NCI-H1092 treated with DMSO at 0.1 percent for 48 hours (cell line): ENCODE measurements at places on chromosomes 3 and 15.

GRCh38 chr15:58793862-58794261, 22.8 kb downstream of the MINDY2 start:
- no peak for DNase-seq

- no peak for DNase-seq
Measured at GRCh38 chr3:134066651-134067530, 37.2 kb upstream of the SLCO2A1 start.

DNA sequence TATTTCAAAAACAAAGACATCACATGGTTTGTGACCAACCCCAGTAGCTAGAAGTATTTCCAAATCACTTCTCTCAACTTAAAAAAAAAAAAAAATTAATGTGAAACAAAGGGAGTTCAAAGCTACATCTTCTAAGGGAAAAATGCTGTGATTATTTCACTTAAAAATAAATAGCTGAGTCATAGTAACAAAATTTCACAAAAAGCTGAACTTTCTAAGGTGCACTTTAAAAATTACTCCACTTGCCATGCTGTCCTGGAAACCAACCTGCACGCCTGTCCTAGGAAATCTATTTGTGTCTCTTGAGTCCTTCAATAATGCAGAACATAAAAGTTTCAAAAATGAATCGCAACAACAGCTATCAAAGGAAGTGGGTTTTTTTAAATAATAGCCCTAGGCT, 1.8 kb downstream of the ACAP2 start:
- DNase-seq, result no peak

DNA sequence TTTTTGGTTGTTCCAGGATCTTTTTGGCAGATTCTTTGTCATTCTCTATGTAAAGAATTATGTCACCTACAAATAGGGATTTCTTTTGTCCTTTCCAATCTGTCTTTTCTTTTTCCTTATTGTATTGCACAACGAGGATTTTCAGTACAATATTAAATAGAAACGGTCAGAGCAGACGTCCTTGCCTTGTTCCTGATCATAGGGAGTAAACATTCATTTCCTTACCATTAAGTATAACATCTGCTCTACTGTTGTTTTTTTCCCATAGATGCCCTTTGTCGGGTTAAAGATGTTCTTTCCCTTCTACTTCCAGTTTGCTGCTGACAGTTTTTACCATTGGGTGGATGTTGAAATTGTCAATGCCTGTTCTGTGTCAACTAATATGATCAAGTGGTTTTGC, 528.4 kb downstream of the OCA2 start:
- DNase-seq, result no peak

DNA sequence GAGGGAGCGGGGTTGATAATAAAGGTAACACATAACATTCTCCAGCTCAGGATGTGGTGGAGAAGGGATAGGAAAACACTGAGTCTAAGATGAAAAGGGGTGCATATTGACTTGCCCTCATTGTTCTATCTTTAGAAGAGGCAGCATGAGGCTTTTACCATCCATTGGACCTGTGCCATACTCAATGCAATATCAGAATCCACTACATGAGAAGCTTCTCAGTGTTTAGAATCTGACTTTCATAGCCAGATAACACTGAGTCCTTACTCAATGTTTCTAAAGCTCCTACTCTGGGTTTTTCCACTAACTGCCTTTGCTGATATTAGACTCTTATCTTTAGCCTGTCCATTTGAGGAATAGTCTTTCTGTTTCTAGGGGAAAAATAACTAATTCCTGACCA, 24.3 kb upstream of the GADL1 start:
- no peak for DNase-seq

DNA sequence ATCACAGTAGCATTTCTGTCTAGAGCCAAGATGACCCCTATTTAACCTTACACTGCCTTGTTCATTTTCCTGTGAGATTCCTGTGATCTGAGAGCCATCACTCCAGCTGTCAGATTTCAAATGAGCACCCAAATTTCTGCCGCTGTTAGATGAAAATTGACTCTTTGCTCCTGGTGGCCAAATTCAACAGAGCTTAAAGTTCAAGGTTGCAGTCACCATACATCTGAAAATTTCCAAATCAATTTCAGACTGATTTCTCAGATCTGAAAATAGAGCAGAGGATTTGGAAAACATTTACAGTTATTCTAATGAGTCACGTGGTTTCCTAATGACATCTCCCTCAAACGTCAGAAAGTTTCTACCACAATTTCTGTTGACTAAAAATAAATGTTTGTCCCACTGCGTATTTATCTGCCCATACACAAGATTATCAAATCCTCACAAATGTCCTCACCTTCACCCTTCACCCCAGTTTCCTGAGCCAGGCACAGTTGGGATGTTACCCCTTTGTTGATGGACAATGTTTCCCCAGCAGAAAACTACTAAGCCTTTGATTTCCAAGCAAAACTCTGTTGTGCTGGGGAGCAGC, 16.4 kb downstream of the HDC start:
- no peak for DNase-seq

DNA sequence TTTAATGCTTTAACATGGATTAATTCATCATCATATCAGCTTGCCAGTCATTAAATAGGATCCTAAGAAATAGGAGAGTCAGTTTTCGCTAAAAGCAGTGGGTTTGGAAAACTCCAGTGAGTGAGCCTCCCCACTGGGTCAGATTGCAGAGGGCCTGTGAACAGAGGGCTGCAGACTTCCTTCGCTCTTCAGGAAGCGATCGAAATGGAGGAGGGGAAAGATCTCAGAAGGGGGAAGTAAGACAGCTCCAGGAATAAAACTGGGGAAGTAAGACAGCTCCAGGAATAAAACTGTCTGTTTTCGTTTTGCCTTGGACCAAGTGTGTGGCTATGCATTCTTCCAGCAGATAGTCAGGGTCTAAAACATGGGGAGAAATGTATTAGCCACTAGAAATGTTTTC, 124.8 kb upstream of the C15orf61 start:
- DNase-seq, result no peak

- no peak for DNase-seq
Measured at GRCh38 chr15:71781179-71781964, 29.0 kb upstream of the NR2E3 start.

DNA sequence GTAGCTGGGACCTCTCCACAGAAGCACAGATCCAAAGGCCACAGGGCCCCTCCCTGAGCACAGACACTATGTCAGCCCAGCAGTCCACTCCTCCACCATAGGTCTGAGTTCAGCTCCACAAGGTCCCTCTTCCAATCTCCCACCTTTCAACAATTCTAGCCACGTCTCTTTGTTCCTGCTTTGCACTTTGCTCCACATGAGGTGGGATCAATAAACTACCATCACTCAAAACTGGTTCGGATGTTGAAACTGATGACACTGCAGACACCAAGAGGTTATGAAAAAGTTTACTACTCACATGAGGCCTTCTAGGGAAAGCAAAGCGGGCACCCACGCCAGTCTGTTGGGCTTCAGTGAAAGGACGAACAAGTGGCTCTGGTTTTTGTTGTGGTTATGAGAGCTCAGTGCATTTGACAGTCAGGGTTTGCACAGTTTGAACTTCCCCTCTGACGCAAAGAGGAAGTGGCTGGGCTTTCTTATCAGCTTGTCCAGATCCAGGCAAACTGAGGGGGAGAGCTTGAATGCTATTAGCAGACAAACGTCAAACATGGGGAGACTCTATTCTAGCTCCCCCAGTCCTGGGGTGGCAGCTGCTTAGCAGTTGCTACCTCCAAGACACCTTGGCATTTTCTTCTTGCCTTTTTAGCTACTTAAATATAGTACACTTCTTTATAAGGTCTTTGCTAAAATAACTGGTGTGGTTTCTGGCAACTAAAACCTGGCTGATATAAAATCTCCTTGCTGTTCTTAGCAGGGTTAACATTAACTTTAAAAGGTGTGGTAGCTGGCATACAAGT, 37.8 kb downstream of the ZNF445 start:
- no peak for DNase-seq

GRCh38 chr3:100030346-100030745, 84.0 kb downstream of the FILIP1L start:
- no peak for DNase-seq

- no peak for DNase-seq
Measured at GRCh38 chr3:146561879-146562278, 17.5 kb upstream of the PLSCR1 start.

DNA sequence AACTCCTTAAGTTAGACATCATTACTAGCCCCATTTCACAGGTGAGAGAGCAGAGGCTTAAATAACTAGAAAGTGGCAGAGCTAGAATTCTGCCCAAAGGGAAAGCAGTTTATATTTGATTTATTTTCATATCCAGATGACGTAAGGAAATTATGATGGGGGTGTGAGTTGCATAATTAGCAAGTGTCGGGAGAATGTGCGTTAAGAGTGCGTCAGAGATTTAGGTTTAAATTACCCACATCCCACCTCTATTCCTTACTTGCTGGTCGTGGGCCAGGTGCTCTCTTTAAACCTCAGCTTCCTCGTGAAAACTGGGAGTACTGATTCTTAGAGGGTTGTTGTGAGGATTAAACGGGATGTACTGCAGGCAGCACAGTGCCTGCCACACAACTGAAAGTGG, 32.3 kb downstream of the FSTL1 start:
- DNase-seq, result no peak

DNA sequence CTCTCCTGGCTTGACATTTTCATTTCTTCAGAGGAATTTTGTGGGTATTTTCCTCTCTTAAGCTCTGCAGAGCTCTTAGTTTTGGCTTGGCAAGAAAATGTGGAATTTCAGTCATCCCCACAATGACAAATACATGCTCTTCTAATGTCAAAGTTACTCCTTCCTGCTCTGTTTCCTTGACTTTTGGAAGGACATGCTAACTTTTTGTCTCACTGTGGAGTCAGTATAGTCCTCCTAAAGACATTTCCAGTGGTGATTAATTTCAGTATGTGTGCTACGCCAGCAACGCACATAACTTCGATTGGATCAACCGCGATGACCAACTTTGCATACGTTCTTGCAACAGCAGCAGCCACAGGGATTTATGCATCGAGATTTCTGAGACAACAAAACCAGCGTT, 13.3 kb downstream of the EBLN2 start:
- DNase-seq, result no peak

GRCh38 chr3:48299746-48300712, 33.4 kb downstream of the SPINK8 start:
- DNase-seq, result no peak

GRCh38 chr3:129493206-129493605, 35.2 kb upstream of the RHO start:
- DNase-seq, result no peak

- DNase-seq, result peak; percentile 26
Measured at GRCh38 chr3:101381809-101382208, 61.4 kb upstream of the IMPG2 start.

- peak; percentile 29 for DNase-seq
Measured at GRCh38 chr15:90071220-90071807, 31.0 kb downstream of the IDH2 start.

GRCh38 chr15:35130245-35130644, 45.1 kb upstream of the NANOGP8 start:
- no peak for DNase-seq
